ENCODE measurements at places on chromosomes 3 and 15.

DNA sequence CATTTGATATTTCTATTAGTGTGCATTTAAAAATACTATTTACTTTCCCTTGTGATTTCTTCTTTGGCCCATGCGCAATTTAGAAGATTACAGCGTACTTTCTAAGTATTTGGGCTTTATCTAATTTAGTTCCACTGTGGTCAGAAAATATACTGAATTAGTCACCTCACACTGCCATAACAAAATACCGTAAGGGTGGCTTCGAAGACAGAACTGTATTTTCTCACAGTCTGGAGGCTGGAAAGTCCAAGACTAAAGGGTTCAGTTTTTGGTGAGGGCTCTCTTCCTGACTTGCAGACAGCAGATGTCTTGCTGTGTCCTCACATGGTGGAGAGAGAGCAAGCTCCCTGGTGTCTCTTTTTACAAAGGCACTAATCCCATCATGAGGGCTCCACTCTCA lies 286.2 kb downstream of the ADAMTSL3 start:
- no peak for DNase-seq

DNA sequence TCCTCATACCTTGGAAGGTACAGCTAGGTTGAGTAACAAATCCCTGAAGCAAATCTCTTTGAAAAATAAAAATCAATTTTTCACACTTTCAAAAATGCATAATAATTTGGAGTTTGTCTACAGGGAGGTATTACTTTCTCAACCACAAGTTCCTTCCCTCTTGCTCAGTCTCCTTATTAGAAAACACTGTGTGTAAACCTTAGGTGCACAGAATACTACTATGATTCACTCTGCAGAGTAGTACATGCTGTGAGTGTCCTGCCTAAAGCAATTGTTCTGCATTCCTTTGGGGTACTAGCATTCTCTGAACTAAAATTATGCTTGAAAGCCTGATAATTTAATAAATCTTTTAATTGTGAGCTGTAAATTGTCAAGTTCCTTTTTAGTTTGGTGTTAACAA lies 115.9 kb upstream of the EPHA3 start:
- no peak for DNase-seq

DNA sequence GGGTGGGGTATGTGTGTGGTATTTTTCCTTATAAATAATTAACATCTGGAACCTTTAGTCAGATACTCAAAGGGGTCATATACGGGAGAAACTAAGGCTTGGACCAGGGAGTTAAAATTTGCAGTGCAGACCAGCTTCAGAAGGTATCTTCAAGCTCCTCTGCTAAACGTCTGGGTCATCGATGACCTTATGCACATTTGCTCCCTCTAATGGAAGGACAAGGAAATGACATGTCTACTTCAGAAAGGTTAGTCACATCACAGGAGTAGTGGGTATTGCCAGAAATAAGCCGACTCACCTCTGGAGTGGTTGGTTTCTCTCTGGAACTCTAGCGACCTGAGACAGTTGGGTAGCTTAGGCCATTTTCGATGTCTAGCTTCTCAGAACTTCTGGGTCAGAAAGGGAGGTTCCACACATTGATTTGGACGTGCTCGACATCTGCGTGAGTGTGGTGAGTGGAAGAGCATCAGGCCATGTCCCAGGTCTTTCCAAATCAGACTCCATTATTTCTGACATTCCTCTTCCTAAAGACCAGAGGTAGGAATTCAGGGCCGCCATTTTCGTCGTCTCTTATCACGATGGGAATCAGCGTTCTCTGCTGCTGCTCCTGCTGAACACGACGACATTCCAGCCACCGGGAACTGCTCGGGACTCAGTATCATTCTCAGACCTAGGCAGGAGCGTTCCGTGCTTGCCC lies 31.8 kb upstream of the RASA2 start:
- peak; percentile 71 for DNase-seq

GRCh38 chr15:84702961-84703482 lies 12.9 kb downstream of the SEC11A start:
- no peak for DNase-seq

DNA sequence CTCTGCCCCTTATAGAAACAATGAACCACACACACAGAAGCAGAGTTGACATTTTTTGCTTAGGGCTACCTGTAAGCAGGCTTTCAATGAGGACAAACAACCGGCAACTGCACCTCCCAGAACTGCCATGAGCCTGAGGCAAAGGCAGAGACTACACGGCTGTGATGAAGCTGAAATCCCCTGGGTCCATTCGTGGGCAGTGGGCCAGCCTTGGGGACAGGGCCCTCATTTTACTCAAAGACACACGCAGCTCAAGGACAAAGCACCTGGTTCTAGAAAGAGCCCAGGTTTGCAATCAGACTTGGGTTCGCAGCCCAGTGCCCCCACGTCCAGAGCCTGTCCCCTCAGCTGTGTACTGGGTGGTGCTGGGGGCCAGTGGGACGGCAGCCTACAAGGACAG lies 17.9 kb downstream of the FAM174B start:
- no peak for DNase-seq

DNA sequence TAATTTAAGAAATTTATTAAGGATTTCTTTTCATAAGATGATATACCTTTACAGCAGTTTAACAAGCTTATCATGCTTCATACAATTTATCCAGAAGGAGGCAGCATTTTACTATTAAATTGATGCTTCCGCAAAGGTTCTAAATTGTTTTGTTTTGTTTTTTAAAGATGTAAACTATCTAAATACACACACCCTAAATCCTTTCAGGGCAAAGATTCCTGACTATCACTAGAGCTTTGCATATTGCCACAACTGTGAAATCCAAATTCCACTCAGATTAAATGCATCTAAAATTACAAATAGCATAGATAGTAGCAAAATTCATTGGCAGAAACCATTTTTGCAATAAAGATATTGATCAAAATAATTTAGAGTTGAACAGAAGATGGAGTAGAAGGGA lies 44.5 kb upstream of the CCNL1 start:
- DNase-seq = peak; percentile 29

GRCh38 chr15:93762036-93762435 lies 469.3 kb upstream of the MCTP2 start:
- no peak for DNase-seq

DNA sequence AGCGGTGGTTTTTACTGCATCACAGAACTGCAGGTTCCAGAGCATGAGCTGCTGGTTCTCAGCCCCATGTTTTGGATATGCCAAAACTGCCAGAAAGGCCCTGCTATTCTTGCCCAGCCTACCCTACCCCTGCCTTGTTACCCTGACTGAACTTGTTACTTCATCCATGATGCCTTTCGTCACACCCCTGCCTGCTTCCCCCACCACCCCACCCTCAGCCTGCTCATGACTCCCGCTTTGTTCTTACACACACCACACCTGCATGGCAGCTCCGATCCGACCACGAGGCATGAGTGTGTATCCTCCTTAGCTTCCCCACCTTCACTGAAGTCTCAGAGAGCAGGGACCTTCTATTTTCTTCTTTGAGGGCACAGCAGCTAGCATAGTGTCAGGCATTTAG lies 5.1 kb upstream of the TM4SF1 start:
- no peak for DNase-seq

GRCh38 chr3:114364806-114365654 lies 71.2 kb downstream of the TIGIT start:
- no peak for DNase-seq

GRCh38 chr3:124347418-124347817 lies 355.5 kb upstream of the ROPN1 start:
- DNase-seq = no peak

DNA sequence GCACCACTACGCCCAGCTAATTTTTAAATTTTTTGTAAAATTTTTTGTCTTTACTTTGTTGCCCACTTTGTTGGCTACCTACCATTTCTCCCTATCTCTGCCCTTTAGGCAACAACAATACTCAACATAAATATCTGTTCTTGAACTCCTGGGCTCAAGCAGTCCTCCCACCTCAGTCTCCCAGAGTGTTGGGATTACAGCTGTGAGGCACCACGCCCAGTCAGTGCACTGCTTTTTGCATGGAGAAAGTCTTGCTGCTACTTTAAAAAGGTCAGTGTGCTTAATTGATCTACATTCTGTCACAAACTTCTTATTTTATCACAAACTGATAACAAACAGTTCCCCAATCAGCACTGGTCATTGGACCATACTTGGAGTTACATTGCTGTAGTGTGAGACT lies 8.0 kb downstream of the USP8 start:
- DNase-seq = no peak

GRCh38 chr3:56903231-56903782 lies 101.6 kb upstream of the ARHGEF3 start:
- DNase-seq = no peak

DNA sequence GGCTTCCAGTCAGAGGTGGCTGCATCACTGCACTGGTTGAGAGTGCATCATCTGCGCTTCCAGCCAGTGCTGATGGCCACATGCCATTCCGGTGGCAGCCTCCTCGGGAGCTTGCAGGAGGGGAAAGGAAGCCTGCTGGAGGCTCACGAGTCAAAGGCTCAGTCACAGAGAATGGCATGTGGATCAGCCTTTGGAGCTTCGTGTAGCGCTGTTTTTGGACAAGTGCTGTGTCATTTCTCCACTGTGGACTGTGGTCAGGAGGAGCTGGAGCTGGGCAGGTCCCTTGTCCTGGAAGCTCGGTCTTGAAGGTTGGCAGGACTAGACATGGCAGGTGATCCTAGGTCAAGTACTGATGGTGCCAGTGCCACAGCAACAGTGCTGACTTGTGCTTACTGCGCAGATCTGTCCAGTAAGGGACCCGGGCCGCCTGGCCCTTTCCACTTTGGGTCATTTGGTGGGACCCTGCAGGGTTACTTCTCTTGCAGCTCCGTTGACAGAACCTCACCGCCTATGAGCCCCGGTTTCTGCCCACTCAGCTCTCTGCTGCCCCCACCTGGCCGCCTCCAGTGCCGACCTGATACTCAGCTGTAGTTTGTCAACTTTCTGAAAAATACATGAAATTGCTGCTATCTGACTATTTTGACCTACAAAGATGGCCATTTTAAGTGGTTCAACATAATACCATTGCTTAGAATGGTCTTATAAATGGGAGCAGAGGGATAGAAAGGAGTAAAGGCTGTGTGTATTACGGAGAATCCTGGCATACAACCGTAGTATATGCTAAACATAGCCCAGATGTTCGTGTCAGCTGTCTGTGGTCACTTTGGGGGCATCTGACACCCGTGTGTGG lies 27.6 kb upstream of the TRPM1 start:
- DNase-seq = peak; percentile 86

DNA sequence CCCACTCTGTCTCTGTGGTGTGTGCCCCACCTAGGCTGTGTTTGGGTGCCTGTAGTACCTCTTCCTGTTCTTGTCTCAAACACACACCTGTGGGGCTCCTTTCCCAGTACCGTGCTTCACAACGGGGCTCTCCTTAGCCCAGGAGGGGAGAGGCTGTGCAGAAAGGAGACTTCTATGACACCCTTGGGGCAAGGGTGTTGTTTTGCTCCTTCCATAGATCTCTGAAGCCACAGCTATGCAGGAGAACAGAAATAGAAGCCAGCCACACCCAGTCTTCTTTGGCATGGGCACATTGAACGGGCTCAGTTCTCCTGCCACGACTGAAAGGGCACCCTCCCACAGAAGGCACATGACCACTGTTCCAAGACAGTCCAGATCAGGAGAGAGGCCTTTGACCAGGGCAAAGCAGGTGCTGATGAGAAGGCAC lies 74.3 kb downstream of the LIPC start:
- DNase-seq = no peak

DNA sequence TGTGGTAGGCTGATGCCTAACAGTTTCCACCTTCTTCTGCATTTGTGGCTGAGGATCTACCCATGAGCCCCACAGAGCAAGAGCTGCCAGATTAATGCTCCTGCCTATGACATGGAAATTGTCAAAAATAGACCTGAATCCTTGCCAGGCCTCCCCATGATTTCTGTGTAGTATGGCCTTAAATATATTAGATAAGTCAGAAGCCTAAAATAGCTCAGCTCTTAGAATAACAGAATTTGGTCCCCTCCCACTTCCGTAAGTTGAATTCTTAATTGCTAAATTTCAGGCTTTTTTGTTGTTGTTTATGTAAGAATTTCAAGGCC lies 129.0 kb downstream of the SERPINI1 start:
- DNase-seq = no peak

All from KBM-7 (cell line).